Activated naive CD4-positive, alpha-beta T cell treated with Interleukin-2 at 50 U/mL for 16 hours (primary cell): ENCODE measurements at places on chromosomes 3 and 15.

DNA sequence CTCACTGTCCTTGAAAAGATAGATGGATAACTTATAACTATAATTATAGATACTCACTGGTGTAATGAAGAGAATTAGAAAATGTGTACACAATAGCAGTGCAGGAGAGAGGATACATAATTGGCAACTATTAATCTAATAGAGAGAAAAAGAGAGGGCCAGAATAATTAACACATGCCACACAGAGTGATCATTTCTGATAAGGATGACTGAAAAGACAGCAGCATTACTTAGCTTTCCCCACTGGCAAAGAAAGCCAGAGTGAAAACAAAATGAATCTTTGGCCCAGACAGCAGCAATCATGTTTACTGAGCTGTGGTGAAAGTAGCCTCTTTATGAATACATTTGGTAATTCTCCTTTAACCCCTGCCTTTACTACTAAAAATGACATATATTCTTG is 493.3 kb upstream of the ROBO1 start:
- no peak for DNase-seq

DNA sequence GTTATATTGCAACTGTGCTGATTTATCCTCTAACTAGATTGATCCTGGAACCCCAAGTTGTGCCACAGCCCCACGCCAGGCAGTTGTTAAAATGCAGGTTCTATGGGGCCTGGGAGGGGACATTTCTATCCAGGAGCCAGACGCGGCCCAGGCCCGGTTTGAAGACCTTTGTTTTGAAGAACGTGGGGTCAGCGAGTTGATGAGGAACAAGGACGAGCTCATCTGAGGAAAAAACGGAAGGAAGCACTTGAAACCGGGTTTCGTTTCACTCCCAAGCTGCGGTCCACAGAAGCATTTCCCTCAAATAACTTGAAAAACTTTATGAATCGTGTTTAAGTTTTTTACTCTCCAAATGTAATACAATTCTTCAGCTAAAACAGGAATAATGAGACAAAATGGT is 76.4 kb downstream of the CHSY1 start:
- no peak for DNase-seq

GRCh38 chr3:32577581-32578556 is 7.2 kb upstream of the DYNC1LI1 start:
- no peak for DNase-seq

DNA sequence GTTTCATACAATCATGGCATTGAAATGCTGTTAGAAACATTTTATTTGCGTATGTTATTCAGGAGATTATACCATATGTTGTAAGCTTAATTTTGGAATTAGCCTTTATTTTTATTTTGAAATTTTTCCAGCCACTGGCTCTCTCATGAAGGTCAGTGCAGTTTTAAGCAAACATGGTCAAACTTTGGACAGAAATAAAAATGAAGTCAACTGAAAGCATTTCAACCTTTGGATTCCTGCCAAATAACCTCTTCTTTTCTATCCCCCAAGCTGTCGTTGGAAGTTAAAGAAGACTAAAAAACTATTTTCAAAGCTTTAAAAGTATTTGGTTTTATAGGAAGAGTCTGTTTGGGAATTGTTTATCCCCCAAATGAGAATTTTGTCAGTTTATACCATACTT is 846.6 kb downstream of the MCTP2 start:
- no peak for DNase-seq

DNA sequence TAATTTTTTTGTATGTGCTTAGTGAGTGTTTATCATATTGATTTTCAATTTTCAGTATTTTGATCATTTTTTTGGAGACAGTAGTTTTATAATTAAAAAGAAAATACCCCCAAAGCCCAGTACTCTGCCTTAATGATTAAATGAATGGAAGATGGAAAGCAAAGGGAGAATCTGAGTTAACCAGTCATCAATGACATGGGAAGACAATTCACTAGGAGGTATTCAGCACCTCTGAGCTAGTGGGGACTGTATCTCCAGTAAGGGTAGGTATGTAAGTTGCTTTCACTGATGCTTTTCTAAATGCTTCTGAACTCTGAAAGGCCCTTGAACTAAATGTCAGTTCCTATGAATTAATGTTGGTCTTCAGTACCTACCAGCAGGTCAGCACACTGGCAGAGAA is 590.4 kb upstream of the DPPA4 start:
- DNase-seq, result no peak

DNA sequence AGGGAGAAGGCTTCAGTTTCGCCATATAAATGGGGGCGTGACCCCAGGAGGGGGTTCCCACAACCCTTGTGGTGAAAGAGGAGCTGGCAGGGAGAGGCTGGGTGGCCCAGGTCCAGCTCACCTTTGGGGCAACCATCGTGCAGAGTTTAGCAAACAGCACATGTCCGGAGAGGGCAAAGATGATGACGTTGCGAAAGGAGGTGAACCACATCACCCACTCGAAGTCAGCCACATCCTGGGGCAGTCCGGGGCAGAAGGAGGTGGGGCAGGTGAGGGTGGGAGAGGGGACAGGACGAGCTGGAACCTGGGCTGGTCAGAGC is 3.7 kb downstream of the HHATL start:
- DNase-seq, result peak; percentile 11

GRCh38 chr3:122973893-122974615 is 53.5 kb downstream of the SEMA5B start:
- DNase-seq, result no peak
